ENCODE measurements at places on chromosomes 16 and 17.

DNA sequence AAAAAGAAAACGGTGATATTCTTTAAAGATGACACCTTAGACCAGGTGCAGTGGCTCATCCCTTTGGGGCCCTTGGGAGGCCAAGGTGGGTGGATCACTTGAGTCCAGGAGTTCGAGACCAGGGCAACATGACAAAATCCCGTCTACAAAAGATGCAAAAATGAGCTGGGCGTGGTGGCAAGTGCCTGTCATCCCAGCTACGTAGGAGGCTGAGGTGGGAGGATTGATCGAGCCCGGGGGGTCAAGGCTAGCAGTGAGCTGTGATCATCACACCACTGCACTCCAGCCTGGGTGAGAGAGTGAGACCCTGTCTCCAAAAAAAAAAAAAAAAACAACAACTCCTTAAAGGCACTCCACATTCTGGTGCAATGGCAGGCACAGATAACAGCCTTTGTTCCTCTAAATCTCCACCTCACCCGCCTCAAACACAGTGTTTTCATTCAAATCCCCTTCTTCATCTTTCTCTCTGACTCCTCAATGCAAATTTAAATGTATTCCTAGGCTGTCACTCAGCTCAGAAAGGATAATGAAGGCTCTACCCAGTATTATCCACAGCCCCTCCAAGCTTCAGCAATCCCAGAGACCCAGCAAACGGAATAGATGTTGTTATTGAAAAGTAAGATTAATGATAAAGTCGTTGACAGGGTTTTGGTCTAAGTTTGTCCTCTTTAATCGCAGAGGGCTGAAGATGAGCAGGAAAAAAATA, 56.2 kb upstream of the CACNG5 start:
- DNase-seq, result no peak

DNA sequence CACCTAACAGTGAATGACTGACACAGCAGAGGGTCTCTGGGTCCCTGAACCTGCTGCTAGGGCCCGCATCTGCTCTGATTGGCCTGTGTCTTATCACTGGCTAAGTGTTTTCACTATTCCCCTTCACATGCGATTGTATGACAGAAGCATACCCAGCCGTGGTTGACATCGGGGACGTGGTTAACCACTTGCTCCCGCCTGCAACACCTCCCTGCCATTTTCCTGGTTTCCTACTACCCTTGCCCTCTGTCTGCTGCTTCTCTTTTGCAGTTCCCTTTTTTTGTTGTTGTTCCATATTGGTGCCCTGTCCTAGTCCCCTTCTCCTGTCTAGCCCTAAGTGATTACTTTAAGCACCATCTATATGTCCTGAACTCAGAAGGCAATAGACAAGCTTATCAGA, 177.0 kb downstream of the RGS9 start:
- DNase-seq, result no peak

GRCh38 chr17:76208120-76208519, 32.2 kb downstream of the RNF157 start:
- no peak for DNase-seq

GRCh38 chr16:48004141-48004695, 151.6 kb downstream of the ABCC12 start:
- DNase-seq, result no peak

GRCh38 chr17:39200070-39200879, at the start of gene RPL19:
TSS of gene RPL19 (plus strand) at chr17:39200283. CDS start at chr17:39200345, 62 bp downstream.
- peak; percentile 84 for DNase-seq

DNA sequence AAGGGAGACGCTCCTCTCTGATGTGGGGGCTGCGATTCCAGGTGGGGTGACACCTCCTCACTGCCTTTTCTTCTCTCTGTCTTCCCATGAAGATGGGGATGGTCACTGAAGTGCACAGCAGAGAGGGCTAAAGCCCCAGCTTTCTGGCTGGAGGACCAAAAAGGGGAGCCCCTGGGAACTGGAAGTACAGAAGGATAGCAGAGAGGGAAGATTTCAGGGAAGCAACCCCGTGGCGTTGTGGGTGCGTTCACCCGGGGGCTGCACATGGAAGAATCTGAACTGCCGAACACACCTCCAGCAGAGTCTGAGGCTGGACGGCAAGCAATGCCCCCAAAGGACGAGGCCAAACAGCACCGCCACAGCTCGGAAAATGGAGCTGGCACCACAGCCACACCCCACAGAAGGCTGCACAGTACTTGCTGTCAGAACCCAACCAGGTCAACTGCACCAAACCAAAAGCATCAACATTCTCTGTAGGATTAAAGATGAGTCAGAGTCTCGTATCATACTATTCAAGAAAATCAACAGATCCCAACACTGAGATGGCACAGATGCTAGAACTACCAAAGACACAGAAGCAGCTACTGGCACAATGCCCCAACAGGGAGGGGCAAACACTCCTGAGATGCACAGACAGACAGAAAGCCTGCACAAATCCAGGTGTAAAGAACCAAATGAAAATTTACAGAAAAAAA, 49.9 kb downstream of the MAP1LC3B start:
- no peak for DNase-seq

- no peak for DNase-seq
Observed at GRCh38 chr17:36185416-36185815, 9.0 kb upstream of the TBC1D3B start.

GRCh38 chr17:2803386-2803785, 7.1 kb downstream of the RAP1GAP2 start:
- no peak for DNase-seq

DNA sequence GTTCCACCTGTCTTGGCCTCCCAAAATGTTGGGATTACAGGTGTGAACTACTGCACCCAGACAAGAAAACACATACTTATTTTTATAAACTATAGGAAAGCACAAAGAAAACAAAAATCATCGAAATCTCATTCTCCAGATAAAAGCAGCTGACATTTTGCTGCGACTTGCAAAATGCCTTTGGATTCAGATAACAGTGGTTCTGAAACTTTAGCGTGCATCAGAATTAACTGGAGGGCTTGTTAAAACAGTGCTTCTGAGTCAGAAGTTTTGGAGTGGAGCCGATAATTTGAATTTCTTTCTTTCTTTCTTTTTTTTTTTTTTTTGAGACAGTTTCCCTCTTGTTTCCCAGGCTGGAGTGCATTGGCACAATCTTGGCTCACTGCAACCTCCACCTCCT, 17.7 kb upstream of the GJD3 start:
- DNase-seq, result no peak

GRCh38 chr17:59254742-59255141, 34.4 kb downstream of the GDPD1 start:
- DNase-seq, result no peak

GRCh38 chr16:49483651-49484450, 110.2 kb downstream of the C16orf78 start:
- no peak for DNase-seq

GRCh38 chr16:50224286-50224685, 42.1 kb upstream of the ADCY7 start:
- DNase-seq, result no peak

DNA sequence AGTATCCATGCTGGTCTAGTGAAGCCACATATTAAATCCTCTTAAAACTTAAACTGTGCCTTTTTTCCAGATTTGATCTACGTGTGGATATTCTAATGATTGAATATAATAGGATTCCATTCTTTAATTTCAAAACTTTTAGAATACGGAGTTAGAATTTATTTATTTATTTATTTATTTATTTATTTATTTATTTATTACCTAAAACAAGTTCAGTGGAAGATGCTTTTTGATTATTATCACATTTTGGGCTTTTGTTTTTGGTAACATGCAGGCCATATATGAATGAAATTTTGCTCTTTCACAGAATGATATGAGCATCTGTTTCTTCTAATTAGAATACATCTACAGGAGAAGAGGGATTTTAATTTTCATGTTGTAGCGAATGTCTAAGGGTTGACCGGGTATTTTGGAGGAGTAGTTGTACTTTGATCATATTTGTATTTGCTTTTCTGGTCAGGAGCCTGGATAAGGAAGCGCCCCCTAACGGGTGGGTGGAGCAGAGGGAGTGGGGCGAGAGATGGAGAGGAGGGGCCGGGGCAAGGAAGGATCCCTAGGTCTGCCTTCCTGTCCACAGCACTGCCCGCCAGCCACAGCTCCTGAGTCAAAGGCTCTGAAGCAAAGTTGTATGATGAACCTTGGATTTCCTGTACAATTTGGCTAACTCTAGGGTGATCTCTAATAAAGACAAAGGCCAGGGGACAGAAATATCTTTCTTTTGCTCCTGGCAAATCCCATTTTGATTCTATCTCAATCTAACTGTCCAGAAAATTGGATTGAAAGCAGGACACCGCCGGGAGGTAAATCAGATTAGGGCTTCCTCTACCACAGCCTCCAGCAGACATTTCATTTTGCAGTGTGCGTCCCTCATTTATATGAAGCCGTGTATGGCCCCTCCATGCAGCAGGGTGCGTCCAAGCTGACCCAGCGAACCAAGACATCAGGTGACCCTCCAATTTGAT, 149.1 kb downstream of the PRKCA start:
- no peak for DNase-seq

GRCh38 chr17:45791041-45791582, 7.0 kb downstream of the CRHR1 start:
- no peak for DNase-seq

DNA sequence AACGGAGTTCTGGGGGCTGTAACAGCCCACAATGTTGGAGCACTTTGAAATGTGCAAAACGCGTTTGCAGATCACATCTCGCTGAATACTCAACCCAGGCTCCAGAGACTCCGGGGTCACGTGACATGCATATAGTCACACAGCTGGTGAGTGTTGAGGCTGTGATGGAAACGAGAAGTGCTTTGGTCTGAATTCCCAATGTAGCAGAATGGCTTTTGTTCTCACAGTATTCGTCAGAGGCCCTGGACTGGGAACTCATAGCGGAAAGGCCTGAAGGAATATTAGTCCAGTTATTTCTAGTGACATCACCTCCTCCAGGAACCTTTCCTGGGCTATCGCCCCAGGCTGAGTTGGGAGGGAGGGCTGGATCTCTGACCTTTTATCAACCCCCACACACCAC, 95.8 kb upstream of the CRHR1 start:
- no peak for DNase-seq

GRCh38 chr17:52106638-52107261, 51.8 kb downstream of the CA10 start:
- DNase-seq, result peak; percentile 39

GRCh38 chr16:83711069-83711468, 96.7 kb upstream of the HSBP1 start:
- DNase-seq, result no peak

GRCh38 chr17:50775926-50776325, 8.6 kb upstream of the ANKRD40CL start:
- no peak for DNase-seq

DNA sequence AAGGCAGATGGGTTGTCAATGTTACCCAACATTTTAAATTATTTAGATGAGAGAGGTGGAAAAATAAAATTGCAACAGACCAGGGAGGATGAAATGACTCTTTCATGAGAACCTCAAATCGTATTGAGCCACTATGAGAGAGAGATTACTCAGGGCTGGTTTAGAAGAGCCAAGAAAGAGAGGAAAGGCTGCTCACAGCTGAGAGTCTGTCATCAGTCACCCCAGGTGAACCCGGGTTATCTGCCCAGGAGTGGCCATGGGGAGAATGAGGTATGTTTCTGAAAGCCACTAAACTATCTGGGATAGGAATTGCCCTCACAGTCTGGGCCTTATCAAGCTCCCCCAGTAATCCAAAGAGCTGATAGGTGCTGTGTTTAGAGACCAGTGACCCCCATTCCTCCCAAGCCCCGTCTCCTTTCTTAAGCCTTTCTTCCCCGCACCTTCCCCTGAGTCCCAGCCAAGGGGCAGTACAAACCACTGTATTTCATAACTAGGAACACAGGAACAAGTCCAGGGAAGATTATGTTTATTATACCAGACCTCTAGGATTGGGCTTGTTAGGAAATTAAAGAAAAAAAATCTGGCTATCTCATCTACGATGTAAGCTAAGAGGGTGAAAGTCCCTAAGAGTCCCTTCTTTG, 158.9 kb upstream of the NOL11 start:
- no peak for DNase-seq

DNA sequence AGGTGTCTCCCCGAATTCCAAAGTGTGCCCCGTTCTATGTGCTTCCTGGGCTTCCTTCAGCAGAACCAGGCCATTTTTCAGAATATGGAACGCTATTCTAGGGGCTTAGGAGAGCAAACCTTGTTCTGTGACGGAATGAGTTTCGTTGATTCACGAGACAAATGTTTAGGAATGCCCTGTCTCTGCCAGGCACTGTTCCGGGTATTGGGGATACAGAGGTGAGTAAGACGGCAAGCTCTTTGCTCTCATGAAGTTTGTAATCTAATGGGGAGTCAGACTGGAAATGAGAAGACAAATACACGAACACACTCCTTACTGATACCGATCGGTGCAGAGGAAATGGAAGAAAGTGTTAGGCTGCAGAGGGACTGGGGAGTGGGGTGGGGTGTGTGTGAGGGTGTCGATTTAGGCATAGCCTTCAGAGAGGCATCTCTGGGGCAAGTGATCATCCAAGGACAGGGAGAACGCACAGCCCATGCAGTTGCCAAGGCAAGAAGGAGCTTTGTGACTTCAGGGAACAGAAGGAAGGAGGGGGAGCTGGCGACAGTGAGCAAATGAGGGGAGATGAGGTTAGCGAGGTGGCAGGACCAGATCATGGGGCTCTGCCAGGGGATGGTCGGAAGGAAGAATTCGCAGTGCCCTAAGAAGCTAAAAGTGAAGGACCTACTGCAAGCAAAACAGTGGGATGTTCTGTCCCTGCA, 189.6 kb downstream of the MSI2 start:
- DNase-seq, result no peak
